Iris pigment epithelial cell (primary cell): ENCODE measurements at places on chromosomes 7 and 10.
A peak's percentile ranks its signal among the peaks of the same experiment; 100 is the strongest.

DNA sequence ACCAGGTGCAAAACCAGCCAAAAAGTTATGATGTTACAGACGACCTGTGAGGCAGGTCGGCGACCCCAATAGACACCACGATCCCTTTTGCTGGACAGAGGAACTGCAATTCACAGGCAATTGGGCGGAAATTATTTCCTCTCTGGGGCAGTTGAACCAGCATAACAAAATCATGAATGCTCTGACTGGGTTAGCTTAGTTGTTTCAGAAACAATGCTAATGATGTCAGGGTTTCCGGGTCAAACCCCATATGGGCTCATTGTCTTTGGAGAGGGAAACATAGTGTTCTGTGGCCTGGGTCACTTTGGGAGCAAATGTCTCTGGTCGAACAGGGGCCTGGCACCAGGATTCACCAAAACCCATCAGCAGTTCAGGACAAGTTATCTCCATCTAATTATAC lies 669.1 kb upstream of the NRP1 start:
- no peak for DNase-seq

DNA sequence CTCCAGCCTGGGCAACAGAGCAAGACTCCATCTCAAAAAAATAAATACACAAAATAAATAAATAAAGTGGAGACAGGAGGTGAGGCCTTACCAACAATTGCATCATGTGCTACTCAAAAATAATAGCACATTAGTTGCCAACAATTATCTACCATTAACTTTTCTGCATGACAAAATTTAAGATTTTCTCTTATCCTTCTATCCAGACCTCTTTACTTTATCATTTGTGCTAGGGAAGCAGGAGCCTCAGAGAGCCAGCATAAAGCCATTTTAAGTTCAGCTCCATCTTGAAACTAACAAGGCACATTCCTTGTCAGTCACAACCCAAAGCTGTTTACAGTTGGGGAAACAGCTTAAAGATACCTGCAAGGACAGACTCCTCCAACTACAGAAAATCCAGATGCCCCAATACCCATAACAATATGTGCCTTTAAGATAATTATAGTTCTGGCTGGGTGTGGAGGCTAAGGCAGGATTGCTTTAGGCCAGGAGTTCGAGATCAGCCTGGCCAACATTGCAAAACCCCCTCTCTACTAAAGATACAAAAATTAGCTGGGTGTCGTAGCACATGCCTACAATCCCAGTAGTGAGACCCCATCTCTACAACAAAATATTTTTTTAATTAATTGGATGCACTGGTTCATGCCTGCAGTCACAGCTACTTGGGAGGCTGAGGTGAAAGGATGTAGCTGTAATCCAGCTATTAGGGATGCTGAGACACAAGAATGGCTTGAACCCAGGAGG lies 2.2 kb upstream of the AP1S1 start:
- no peak for DNase-seq

DNA sequence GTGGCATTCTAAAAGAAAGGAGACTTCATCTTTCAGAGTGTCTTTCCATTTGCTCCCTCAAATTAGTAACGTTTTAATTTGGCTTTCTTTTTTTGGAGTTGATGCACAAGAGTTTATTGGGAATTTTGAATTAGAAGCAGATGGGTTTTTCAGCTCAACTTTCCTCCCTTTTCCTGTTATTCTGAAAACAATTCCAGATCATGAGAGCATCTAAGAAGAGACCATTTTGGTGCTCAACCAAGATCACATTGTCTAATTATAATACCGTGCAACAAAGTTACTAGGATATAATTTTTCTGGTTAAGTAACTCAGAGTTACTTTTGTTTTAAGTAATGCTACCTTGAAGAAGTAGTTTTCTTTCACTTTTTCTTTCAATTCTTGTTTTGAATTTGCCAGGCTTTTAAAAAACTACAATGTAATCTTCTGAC lies 396.6 kb upstream of the KLF6 start:
- DNase-seq, result no peak

DNA sequence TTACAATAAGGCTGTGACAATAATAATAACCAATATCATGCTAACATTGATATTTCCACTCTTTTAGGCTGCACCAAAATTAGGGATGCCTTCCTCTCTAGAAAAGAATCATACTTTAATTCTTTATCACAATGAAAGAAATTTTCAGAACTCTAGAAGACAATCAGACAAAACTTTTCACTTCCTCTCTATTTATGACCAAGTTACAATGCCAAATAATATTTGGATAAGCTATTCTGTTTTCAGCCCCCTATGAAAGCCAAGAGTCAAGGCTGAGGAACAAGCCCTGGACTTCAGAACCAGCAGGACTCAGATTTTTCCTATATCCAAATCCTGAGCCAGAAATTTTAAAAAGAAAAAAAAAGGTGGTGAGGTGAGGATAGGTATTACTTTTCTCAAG lies 4.6 kb downstream of the HYCC1 start:
- DNase-seq, result no peak

- no peak for DNase-seq
These were observed 62.1 kb downstream of the SEMA3C start for GRCh38 chr7:80856769-80857168.

DNA sequence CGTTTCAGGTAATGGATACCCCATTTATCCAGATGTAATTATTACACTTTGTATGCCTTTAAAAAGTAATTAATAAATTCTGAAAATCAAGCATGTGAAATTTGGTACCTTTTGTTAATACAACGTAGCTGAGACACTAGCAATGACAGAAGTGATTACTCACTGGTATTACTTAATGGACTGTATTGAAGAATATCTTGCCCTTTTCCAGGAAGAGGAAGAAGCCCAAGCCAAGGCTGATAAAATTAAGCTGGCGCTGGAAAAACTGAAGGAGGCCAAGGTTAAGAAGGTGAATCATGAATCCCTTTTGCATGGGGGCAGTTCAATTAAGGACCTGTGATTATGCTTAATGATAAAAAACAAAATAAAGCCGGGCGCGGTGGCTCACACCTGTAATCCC lies 64.8 kb downstream of the APBB1IP start:
- DNase-seq, result no peak

DNA sequence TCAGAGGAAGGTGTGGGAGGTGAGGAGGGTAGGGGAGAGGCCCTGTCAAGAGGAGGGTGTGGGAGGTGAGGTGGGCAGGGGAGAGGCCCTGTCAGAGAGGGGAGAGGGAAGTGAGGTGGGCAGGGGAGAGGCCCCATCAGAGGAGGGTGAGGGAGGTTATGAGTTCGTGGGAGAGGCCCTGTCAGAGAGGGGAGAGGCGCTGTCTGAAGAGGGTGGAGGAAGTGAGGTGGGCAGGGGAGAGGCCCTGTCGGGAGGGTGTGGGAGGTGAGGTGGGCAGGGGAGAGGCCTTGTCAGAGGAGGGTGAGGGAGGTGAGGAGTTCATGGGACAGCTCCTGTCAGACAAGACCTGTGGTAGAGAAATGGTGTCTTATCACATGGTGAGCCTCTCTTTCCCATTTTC lies 74.4 kb downstream of the INPP5A start:
- DNase-seq, result no peak

DNA sequence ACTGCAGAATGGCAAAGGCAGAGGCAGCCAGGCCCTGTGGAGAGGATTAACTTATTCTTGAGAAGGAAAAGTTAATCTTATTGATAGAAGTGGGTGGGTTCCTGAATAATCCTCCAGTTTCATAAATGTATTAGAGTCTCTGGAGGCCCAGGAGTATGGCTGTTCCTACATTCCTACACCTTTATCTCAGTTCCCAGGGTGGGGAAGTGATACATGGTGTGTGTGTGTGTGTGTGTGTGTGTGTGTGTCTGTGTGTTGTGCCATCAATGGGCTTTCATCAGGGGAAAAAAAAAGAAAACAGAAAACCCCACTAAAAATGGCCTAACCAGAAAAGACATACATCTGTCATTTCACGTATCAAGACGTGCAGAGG lies 22.0 kb upstream of the GSDME start:
- no peak for DNase-seq

GRCh38 chr10:126519185-126519584 lies 130.9 kb upstream of the ADAM12 start:
- DNase-seq, result no peak

DNA sequence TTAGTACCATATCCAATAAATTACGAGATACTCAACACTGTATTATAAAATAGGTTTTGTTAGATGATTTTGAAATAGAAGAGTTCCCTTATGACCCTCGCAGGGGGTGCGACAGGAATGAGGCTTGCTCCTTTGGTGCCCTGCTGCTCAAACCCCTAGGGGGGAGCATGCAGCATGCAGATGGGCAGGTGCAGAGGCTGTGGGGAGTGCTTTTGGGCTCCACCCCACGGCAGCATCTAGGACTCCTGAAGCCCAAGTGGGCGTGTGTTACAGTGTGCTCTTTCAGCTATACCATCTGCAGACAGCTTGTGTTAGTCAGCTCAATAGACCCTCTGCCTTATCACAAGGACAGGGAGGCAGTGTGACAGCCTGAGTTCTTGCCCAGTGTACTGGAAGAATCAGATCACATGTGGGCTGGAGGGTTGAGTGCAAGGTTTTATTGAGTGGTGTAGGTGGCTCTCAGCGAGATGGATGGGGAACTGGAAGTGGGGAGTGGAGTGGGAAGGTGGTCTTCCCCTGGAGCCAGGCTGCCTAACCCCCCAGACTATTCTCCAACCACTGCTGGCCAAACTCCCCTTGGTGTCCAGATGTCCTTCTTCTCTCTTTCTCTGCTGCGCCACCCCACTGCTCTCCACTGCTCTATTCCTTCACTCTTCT lies 3.1 kb upstream of the MRC1 start:
- no peak for DNase-seq

DNA sequence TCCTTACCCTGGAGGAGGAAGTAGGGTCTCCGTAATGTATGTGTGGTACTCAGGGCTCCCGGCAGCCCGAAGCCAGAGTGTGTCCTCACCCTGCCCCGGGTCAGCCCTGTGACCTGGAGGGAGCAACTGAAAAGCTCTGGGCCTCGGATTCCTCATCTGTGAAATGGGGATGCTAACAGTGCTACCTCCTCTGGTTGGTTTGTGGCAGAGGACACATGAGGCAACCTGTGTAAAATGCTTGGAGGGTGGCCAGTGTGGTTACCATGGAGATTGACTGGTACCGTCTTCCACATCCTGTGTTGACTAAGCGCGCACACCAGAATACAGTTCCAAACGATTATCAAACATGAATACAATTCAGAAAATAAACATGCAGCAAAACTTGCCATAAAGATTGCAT lies 163.8 kb upstream of the KLF6 start:
- DNase-seq, result peak; percentile 92

- DNase-seq, result no peak
These were observed 23.7 kb downstream of the TASOR2 start for GRCh38 chr10:5708356-5708755.

DNA sequence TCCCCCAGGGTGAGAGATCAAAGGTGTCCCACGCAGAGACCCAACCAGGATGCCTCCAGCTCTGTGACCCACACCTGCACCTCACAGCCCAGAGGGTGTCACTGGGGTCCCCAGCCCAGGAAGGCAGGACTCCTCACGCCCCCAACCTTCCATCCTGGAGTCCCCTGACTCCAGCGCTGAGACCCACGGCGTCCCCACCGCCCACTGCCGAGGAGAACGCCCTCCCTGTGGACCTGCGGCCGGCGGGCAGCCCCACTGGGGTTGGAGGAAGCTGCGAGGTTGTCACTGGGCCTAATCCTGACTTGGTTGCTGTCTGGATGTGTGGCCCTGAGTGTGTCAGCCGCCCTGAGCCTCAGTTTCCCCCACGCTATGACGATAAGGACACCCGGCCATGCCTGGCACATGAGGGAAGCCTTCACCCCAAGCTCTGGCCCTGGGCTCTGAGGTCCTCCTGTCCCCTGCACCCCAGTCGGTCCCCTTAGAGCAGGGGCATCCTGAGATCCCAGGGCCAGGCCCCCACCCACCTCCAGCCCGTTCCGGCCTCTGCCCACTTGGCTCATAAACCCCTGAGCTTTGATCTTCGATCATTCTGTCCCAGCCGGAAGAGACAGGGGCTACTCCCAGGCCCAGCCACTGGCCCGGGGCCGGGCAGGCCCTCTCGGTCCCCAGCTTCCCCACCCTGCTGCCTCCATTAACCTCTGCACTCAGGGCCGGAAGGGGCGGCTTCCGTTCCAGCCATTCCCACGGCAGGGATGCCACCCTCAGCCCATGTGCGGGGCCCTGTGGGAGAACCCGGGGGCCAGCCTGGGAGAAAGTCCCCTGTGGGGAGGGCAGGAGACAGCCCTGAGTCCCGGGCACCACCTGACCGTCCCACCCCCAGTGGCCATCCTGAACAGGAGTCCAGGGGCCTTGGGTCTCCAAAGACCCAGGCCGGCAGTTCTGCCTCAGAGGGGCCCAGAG lies 113.2 kb downstream of the MICALL2 start:
- no peak for DNase-seq

DNA sequence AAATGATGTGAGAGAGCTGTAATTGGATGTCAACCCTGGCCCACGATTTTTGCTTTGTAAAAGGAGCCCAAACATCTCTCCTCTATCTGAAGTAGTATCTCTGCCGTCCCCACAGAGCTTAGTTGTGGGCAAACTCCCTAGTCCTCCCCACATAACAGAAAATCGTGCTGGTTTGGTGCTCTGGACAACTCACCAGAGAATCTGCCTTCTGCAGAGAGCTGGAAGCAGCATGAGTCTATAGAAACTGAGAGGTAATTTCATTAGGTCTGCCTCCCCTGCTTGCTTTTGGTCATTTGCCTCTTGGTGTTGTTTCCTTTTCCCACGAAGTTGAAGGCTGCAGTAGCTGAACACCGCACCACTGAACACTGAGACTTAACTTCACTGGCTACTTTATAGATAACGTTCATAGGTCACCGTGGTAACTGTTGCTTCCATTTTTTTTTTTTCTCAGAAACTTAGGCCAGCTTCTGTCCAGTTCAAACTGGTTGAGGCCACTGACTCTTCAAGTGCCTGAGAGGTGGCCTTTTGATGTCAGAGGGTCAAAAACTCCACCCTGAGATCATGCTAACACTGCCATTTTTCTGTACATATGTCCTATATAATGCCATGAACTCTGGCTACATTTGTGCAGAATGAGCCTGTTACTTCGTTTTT lies 3.3 kb upstream of the CDCA7L start:
- no peak for DNase-seq

DNA sequence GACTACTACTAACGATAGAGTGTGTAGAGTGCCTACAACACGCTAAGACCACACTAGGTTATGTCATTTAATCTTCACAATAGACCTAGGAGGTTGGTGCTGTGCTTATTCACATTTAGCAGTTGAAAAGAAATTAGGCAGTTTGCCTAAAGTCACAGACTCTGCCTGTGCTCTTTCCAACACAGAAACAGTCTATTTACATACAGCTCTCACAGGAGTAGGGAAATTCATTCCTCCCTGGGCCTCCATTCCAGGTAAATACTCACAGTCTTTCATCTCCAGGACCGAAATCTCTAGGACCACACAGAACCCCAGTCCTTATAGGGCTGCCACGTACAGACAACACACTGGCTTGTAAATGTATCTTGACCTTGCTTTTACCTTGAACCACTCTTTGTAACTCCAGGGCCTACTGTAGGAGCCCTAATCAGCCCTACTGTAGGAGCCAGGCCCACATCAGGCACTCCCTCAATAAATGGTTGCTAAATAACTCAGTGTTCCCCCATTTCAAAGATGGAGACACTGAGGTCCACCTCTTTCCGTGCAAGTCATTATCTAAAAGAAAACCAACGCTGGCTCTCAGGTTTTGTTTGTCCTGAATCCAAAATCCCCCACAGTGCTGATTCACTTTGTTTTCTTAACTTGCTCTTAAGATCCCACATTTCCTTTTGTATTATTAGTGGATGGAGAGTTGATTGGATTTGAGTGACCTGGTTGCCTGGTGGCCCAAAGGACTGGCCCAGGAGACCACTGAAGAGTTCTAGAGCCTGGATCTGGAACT lies 146.9 kb downstream of the KCNMA1 start:
- peak; percentile 22 for DNase-seq
